ENCODE measurements at places on chromosomes 1 and 21. TPM values are rescaled to one million over a fixed set of nuclear protein-coding genes. Genes with fewer than 3 reads are reported as not detected.

DNA sequence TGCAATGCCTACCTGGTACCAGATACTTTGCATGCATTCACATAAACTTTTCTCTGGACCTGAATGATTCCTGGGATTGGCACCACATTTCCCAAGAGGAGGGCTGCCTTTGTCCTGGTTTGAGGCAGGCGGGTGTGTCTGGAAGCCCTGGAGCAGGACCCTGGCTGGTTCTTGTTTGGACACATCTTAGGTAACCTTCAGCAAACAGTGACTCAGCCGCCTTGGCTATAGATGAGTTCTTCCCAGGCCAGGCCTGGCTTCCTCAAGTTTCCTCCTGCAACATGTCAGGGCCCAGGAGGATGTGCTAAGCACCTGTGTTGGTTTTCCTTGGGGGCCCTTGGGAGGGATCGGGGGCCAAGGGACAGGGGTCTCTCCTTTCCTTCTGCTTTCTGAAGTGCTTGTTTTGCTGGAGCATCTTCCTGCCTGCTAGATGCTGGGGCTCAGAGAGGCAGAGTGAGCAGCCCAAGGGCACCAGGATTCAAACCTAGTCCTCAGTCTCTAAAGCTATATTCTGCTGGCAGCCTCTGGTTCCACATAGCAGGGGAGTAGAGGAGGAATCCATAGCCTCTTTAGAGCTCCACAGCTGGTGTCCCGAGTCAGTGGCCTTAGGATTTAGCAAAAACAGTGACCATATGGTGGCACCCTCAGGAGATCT lies 38.2 kb downstream of the PAX7 start:
- DNase-seq = no peak

- no peak for DNase-seq
Observed at GRCh38 chr21:41307219-41307618, 9.4 kb upstream of the FAM3B start.

GRCh38 chr1:62271948-62272728 lies 47.1 kb downstream of the KANK4 start:
- DNase-seq = no peak

DNA sequence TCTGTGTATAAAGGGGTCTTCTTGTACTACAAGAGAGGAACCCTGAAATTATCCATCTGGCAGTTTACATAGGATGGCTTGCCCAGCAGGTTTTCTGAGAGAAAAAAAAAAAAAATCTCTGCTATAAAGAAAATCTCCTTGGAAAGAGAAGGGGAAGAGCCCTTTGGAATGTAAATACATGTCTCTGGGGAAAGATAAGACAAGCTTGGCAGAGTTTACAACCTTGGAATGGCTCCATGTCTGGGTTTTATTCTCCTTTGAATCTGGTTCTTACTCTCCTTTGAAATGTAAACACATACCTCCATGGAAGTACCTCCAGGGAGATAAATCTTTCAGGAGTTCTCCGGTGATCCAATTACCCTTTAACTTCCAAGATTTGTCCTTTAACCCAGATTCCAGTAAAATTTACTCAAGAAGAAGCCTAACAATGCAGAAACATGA lies 45.1 kb upstream of the DNAH14 start:
- no peak for DNase-seq

NCF2 gene
- total RNA-seq = 9.1 TPM

Measured in activated naive CD4-positive, alpha-beta T cell treated with anti-CD3 and anti-CD28 coated beads, Interleukin-2, amount 50 U/mL, for 72 hours (primary cell).